ENCODE measurements at places on chromosomes 3 and 15. TPM values are rescaled to one million over a fixed set of nuclear protein-coding genes. Genes with fewer than 3 reads are reported as not detected.

DNA sequence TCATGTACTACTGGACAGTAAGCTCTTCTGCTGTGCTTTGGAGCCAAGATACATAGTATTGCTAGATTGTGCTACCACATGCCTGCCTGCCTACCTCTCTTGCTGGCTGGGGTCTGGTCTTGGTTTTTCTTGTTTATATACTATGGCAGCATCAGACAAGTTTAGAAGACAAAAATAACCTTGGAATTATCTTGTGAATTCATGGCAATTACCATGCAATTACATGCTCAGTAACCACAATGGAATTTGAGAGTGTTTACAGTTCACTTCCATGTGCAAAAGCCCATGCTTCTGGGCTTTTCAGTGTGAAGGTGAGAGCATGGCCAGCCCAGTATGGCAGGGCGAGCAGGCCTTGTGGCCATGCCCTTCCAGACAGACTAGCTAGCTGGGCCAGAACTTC is 48.0 kb upstream of the C15orf61 start:
- H3K4me3 ChIP-seq = no peak overlapping the region
- no peaks in the 10 kb centered on the region for H3K36me3 ChIP-seq
- H3K27ac ChIP-seq = no peak overlapping the region

GRCh38 chr3:192364316-192364715 is 363.0 kb downstream of the FGF12 start:
- no peak for DNase-seq
- H3K4me3 ChIP-seq = no peak overlapping the region
- no peaks in the 10 kb centered on the region for H3K27me3 ChIP-seq
- no peaks in the 10 kb centered on the region for H3K36me3 ChIP-seq
- no peaks in the 10 kb centered on the region for H3K4me1 ChIP-seq
- H3K27ac ChIP-seq = no peak overlapping the region

GRCh38 chr15:69158843-69159240 is 1.6 kb upstream of the GLCE start:
- no peak for DNase-seq
- H3K27ac ChIP-seq = no peak overlapping the region
- H3K4me3 ChIP-seq = peak overlapping the region; percentile 13
- H3K27me3 ChIP-seq = peaks cover 41% of the 10 kb centered on the region
- no peaks in the 10 kb centered on the region for H3K36me3 ChIP-seq

- no peak for DNase-seq
- no peaks in the 10 kb centered on the region for H3K36me3 ChIP-seq
- H3K4me3 ChIP-seq = no peak overlapping the region
- H3K27ac ChIP-seq = no peak overlapping the region
- H3K4me1 ChIP-seq = no peaks in the 10 kb centered on the region
Observed at GRCh38 chr3:39453134-39453533, 14.3 kb upstream of the MOBP start.

CPNE9 gene
- total RNA-seq = not detected

SMCO1 gene
- not detected for total RNA-seq

CYP11A1 gene
- total RNA-seq = not detected
